Dorsolateral prefrontal cortex (tissue), 122 donors: ENCODE measurements at places on chromosomes 16 and 17. TPM values are rescaled to one million over a fixed set of nuclear protein-coding genes. Genes with fewer than 3 reads are reported as not detected.

DNA sequence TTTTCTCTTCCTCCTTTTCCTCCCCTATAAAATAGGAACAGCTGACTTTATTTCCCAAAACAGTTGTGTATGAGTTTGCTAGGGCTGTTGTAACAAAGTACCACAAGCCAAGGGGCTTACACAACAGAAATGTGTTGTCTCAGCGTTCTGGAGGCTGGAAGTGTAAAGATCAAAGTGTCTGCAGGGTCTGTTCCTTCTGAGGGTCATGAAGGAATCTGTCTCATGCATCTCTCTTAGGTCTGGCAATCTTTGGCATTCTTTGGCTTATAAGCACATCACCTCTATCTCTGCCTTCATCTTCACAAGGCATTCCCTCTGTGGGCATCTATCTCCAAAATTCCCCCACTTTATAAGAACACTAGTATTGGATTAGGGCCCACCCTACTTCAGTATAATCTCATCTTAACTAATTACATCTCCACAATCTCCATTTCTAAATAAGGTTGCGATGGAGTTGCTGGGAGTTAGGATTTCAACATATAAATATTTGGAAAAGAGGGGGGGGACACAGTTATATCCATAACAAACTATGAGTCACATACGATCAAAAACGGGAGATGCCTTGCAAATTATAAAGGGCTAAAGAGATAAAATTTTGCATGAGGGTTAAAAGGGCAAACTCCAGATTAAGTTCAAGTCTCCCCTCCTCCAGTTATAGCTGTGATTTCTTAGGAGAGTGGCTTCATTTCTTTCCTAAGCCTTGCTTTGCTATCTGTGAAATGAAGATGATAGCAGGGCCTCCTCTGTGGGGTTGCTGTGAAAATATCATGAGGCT, 109.7 kb downstream of the VAT1L start:
- no peak for DNase-seq

DNA sequence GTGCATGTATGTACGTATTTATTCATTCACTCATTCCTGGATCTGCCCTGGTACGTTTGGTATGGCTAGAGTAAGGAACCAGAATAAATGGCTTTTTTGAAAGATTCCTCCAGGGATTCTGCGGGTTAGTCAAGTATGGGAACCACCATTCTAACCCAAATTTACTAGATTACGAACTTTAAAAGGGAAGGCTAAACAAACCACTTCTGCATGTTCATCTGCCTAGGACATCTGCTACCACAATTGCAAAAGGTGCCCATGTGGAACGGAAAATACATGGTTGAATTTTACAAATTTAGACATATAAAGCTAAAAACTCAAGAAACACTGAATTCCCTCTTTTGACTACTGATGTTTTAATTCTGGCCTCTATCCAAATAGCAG, 22.1 kb downstream of the CYTH1 start:
- no peak for DNase-seq

GRCh38 chr17:50218071-50218759, 16.8 kb upstream of the COL1A1 start:
- no peak for DNase-seq

- DNase-seq, result no peak
These were observed 910 bp upstream of the RAMP2 start for GRCh38 chr17:42759982-42760651.

- DNase-seq, result no peak
These were observed 10.5 kb downstream of the PDILT start for GRCh38 chr16:20393801-20394577.

- DNase-seq, result no peak
These were observed 115.1 kb downstream of the PRKCB start for GRCh38 chr16:23950898-23951297.

GRCh38 chr17:49344914-49345313, 17.1 kb downstream of the ZNF652 start:
- DNase-seq, result no peak

Gene ASB16
- 0.28 TPM for total RNA-seq

Gene AARS1
- total RNA-seq, result 238 TPM

Gene FAM171A2
- total RNA-seq, result 53.7 TPM
